ENCODE measurements at places on chromosomes 2 and 18.

DNA sequence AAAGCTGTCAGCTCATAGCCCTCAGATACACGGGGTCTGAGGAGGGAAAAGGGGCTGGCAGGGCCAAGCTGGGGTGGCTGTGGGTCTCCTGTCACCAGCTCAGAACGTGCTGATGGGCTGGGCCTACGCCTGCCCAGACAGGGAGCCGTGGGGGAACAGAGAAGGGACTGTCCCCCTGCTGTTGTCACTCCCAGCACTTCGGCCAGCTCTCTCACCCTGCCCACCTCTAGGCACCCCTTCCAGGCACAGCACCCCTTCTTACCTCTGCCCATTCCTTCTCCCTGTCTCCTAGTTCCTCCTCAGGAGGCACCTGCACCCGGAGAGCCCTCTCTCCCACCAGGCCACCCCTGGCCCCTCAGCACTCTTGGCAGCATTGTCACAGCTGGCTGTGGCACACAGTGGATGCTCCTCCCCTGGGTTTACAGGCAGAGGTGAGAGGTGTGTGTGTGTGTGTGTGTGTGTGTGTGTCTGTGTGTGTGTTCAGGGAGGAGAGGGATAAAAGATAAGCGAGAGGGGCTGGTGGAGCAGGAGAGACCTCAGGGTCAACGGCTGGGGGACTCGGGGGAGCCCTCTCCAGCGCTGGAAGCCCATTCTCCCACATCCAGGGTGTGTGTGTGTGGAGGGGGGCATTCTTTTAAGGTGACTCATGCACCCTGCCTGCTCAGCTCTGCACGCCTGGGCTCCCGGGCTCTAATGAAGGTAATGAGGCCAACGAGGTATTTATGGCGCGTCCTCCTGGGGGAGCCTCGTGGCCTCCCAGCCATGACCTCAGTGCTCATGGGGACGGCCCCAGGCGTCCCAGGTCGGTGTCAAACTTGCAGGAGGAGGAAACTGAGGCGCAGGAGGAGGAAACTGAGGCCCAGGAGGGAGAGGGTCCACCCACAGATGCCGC, 66.1 kb upstream of the SMAD7 start:
- DNase-seq = no peak

DNA sequence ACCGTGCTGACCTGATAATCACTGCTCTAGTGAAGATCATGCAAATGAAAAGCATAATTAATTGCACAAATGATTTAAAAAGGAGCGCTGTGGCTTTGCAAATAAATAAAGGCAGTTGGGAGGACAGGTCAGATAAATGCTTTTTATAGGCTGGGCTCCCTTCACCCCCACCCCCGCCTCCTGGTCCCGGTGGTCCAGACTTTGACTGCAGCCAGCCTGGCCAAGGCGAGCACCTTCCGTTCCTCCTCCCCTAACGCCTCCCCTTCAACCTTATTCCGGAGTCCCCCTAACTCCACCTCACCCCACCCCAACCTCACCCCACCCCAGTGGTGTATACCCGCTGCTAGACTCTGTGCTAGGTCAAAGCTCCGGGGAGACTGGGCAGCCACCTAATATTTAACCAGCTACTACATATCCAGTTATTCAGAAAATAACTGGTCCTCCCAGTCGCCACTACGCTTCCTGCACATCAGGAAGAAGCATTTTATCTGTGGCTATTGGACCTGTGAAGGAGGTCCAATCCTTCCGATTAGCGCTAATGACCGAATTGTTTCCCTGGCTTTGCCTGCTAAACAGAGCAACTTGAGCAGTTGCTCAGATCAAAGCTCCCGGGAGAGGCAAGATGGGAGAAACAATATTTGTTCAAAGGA, 3.7 kb upstream of the SP9 start:
- no peak for DNase-seq

DNA sequence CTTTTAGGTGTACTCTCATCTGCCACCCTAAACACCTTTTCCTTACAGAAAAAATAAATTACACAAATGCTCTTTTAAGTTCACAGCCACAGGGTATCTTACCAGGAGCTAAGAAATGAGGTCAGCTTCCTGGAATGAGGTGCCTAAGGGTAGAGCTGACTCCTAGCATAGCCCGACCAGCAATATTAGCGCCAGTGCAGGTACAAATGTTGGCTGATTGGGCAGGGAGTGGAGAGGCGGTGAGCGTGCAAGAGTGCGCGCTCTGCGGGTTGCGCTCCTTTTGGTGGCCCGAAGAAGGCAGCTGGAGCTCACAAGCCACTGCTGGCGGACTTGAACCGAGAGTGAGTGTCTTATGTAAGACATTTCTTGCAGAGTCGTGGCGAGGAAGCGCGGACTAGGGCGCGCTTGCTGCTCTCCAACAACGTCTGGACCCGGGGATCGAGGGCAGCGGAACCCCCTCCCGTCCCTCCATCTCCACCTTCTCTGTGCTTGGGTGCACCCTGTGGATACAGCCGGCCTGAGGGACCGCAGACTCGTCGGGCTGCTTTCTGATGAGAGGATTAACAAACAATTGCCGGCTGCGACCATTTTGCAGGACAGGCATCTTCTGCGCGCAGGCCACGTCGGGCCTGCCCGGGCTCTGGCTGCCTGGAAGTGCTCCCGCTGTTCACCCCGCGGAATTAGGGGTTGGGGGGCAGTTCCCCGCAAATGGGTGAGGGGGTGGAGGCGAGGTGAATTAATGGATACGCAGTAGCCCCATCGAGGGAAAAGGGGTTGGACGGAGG, 17.3 kb downstream of the BOLA3 start:
- no peak for DNase-seq

DNA sequence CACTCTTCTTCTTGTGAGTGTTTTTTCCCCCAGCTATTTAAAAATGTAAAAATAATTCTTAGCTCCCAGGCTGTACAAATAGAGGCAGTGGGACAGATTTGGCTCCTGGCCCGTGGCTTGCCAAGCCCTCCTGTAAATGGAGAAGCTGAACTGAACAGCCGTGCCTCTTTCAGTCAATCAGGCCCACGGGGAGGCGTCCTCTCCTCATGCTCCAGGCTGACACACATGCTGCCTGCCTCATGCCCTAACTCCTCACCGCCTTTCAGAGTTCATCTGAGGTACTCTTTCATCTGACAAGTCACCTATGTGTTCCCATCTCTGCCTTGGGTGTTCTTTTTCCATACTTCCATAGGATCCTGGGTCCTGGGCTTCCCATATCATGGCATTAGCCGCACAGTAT, 58.9 kb downstream of the BMP10 start:
- DNase-seq = no peak

- no peak for DNase-seq
Measured at GRCh38 chr18:35443434-35443833, 54.3 kb downstream of the INO80C start.

DNA sequence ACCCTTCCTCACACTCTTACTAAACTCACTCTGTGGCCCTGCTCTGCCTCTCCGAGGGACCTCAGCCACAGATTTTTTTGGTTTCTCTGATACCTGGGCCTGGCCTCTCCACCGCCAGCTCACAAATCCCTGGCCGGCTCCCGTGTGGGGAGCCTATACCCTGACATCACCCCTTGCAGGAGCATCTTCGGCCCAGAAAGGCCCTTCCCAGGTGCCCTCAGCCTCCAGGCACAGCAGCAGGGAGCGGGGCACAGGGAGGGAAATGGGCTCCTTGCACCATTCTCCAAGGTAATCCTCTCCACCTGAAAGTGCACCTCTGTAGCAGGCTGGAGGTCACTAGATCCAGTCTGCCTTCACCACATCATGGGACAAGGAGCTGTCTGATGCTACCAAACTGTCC, 43.2 kb downstream of the CRACDL start:
- DNase-seq = no peak

DNA sequence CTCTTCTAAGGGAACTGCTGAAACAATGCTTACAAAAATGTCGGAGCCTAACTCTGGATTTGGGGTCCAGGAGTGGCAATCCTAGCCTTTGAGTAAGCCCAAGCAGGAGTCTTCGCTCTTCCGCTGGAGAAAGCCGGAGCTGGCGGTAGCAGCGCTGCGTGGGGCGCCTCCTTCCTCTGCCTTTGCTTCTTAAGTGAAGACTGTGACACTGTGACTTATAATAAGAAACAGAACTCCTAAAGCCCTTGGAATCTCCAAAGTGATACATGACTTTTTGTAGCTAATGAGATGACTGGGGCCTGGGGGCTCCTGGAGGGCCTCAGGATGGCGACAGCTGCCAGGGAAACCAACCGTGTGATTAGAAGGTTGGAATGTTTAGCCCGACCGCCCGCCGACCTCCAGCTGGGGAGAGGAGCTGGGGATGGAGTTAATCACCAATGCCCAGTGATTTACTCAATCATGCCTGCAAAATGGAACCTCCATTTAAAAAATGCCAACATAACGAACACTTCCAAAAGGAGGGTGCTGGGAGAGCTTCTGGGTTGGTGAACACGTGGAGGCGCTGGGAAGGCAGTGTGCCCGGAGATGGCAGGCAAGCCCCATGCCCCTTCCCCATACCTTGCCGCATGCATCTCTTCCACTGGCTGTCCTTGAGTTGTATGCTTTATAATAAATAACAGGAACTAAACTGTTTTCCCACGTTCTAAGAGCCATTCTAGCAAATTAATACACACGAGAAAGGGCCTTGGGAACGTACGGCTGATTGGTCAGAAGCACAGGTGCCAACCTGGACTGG, 29.0 kb upstream of the MAL start:
- no peak for DNase-seq

- no peak for DNase-seq
Measured at GRCh38 chr2:230870544-230871360, 6.0 kb downstream of the ITM2C start.

DNA sequence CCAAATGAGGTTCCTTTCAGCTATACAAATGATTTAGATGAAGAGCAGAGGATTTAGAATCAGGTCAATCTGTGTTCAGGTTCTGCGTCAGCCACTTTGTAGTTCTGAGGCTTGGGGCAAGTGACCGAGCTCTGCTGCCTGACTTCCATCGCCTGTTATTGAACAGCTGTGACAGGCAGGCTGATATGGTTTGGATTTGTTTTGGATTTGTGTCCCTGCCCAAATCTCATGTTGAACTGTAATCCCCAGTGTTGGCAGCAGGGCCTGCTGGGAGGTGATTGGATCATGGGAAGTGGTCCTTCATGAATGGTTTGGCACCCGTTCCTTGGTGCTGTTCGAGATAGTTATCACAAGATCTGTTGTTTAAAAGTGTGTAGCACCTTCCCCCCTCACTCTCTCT, 18.6 kb downstream of the TYMS start:
- no peak for DNase-seq

DNA sequence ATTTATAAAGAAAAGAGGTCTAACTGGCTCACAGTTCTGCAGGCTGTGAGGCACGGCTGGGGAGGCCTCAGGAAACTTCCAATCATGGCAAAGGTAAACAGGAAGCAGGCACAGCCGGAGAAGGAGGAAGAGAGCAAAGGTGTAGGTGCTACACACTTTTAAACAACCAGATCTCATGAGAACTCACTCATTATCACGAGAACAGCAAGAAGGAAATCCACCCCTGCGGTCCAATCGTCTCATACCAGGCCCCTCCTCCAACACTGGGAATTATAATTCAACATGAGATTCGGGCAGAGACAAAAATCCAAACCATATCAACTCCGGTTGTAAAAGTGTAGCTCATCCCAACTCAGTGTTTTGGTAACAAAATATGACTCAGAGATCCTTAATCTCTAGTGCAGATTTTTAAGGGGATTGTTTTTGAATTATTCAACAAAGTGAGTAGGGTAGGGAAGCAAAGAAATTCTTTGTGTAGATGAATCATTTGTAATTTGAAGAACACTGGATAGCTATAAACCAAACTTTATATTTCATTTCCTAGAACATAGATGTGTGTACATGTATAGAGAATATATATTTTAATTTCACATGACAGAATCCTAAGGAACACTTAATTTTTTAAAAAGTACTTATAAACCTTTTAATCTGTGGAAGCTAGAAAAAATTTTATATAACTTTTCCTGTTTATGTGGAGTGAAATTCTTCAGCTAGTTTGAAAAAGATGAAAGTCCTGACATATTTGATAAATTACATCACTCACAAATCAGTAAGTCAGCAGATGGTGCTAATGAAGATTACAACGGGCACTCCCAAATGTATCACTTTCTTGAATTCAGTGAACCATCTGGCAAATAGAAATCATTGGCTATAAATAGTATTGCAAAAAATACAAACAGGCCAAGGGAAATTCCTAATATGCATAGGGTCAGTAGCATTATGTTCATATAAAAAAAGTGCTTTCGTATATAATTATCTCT, 130.1 kb downstream of the OLA1 start:
- DNase-seq = no peak

DNA sequence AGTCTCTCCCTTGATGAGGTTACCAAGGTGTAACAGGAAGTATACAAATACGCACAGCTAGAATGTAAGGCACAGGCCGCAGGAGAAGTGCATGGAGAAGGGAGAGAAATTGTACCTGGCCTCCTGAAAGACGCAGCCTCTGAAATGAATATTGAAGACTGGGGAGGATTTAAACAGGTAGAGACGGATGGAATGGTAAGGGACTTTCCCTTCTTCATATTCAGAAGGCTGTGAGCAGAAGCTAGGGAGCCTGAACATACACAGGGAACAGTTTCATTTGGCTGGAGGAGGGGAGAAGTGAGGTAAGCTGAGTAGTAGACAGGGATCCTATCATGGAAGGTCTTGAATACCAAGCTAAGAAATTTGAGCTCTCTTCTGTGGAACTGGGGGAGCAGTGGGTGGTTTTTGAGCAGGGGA, 112.7 kb downstream of the ANKRD44 start:
- DNase-seq = no peak

DNA sequence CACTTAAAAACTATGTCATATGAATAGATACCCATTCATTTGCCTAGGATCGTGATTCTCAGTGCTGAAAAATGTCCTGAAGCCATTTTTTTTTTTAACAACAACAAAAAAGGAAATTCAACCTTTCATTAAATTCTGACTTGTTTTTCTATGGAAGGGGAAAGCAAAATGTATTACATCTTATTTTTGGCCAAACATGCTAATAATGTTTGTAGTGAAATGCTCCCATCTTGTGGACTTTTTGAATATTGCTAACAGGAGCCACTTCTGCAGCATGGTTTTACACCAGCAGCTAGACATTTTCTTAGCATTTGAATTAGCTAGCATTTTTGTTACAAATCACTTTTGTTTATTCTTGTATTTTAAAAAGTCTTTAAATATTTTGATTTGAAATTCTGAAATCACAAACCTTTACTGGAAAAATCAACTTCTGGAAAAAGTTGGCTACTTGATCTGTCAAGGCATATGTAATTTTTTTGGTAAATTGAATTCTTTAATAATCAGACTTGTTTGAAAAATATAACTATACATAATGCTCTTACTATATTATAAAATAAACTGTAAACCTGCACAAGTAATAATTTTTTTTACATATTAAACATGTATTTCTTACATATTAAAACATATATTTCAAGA, 75.8 kb downstream of the KIDINS220 start:
- no peak for DNase-seq
